ENCODE measurements at places on chromosomes 2 and 18.

- DNase-seq: no peak
Observed at GRCh38 chr2:99715956-99716355, 226.1 kb upstream of the REV1 start.

GRCh38 chr18:32998285-32998684 is 225.5 kb upstream of the KLHL14 start:
- DNase-seq: no peak

- no peak for DNase-seq
Observed at GRCh38 chr2:189153619-189154018, 25.9 kb downstream of the COL5A2 start.

- DNase-seq: no peak
Observed at GRCh38 chr2:181895818-181896217, 4.3 kb downstream of the ITPRID2 start.

- DNase-seq: no peak
Observed at GRCh38 chr18:3653263-3653850, 203.4 kb downstream of the TGIF1 start.

DNA sequence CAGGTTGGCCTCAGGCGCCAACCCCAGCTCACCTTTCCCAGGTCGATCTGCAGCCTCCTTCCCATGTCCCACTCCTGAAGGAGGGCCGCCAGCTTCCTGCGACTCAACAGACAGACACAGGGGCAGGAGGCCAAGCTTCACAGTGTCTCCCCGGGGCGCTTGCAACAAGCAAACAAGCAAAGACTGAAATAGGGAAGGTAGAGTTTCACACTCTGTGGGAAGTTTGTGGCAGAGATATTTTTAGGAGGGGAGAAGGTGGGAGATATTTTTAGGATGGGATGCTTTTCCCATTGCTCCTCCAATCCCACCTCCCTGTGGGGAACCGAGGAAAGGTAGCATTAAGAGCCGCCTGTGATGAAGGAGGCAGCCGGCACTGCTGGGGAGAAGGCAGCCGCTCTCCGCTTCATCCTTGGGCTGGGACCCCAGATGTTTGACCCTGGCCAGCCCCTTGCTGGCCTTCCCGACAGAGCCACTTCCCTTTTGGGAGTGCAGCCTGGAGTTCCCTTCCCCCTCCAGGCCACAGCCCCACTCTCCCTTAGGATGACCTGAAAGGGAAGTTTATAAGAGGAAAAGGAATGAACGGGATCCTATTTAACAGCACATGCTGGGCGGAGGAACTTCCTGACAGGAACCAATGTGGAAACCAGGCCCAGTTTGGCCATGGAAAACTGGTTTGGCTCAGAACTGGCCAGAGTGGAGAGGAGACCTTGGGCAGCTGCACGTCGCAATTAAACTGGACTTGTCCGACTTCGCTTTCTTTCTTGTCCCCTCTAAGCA is 142.2 kb upstream of the SMAD2 start:
- DNase-seq: no peak

DNA sequence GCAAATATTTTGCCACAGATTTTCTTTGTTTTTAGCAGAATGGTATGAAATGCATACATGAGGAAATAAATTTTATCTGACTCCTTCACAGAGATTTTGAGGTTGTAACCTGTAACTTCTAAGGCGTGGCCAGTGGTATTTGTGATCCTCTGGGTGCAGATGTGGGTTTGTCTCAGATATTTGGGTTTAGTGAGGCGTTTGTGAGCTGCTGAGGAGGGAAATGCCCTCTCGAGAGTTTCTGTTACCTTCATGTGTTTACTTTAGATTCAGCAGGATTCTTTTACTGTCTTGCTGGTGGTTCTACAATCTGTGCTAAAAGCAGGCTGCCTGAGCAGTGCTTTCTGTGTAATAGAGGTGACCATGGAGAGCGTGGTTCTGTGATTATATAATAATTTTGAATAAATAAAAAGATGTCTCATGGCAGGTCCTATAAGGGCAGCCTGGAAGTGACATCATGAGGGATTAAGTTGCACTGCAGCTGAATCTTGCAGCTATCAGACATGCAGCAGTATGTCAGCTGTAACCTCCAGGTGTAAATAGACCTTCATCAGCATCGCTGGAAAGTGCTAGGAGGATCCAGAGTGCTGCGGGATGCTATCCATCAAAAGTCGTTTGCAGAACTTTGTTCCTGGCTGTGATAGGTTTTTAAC is 34.1 kb downstream of the TANC1 start:
- no peak for DNase-seq

DNA sequence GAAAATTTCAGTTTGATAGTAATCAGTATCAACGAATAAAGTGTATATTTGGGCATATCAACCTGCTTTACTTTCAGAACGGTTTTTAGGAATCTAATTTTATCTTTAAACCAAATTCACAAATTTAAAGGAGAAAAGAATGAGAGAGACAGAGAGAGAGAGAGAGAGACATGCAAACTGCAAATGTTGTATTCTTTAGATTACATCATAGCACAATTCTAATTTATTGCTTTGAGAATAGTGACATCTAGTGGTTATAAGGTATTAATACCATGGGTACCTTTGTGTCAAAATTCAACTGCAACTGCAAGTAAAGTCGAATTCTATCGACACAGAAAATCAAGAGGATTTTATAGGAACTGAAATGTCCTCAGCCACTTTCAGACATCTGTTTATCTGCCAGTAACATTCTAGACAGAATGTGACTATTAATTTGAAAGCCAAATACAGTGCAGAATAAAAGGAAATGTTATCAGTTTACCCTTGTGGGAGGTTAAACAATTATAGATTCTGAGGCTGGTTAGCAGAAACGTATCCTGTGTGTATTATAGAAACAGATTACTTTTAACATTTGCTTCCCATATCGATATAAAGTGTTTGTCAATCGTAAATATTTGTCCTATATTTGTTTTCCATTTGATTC is 529.8 kb upstream of the VRK2 start:
- no peak for DNase-seq

GRCh38 chr2:96525211-96525507 is 11.4 kb upstream of the ARID5A start:
- DNase-seq: no peak

DNA sequence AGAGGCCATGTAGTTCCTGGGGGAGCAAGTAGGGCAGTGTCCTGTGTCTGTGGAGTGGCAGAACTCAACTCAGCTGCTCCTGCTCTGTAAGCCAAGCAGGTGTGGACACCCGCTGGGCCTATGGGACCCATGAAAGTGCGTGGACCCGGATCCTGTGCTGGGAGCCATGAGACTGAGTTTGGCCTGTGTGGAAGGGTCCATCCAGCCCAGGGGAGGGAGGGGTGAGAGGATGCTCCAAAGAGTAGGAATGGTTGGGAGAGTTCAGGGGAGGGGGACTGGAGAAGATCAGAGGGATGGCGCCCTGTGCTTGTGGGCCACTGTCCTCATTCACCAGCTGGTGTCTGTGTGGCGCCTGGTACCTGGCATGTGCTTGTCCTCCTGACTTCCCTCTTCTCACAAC is 226.4 kb upstream of the HS6ST1 start:
- DNase-seq: no peak

DNA sequence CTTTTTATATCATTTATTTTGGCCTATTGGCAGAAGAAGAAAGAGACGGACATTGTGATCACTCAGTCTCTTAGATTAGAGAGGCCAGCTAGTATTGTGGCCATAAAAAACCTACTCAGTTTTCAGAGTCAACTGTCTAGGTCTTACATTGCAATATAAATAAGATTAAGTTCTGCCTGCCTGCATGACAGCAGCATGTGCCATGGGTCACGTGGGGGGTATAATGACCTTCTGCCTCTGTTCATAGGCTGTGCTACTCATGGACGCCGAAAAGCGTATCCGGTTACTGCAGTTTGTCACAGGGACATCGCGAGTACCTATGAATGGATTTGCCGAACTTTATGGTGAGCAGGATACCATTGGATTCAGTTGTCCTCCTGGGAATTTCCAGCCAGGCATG is 238.5 kb downstream of the ALPK2 start:
- DNase-seq: no peak

GRCh38 chr18:64707052-64707451 is 558.2 kb upstream of the LINC00305 start:
- no peak for DNase-seq

DNA sequence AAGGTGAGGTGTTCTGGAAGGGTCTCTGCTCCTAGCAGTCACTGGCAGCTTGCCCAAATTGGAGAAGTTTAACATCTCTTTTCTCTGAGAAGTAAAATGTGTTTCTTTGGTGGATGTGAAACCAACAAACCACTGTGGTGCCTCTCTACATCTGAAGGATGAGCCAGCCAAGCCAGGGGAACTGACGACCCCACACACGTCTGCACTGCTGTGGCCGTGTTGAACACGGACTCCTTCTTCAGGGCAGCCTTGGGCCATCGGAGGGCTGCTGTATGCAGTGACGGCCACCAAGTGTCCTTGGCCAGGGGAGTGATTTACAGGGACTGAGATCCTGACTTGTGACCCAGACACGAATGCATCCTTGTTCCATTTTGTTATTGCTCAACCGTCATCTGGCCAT is 207.8 kb downstream of the ACKR3 start:
- no peak for DNase-seq

DNA sequence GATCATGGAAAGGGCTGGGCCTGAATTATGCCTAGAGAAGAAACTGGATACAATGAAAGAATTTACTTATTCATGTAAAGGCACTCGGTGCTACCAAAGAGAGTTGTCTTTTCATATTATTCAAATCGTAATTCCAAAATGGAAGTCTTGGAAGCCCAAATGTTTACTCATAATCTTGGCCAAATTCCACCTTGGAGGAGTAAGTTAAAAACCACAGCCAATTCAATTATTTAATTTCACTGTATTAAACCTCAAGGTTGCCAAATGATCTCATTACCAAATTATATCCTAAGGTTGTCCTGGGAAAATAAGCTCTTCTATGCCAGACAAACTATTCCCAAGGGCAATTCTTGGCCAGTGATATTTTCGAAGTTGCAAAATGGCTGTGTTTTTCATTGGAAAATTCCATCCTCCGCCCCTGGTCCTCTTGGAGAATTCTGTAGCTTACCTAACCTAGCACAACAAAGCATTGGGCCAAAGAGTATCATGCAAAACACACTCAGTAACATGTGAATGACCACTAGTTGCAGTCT is 11.1 kb upstream of the VPS4B start:
- DNase-seq: no peak

DNA sequence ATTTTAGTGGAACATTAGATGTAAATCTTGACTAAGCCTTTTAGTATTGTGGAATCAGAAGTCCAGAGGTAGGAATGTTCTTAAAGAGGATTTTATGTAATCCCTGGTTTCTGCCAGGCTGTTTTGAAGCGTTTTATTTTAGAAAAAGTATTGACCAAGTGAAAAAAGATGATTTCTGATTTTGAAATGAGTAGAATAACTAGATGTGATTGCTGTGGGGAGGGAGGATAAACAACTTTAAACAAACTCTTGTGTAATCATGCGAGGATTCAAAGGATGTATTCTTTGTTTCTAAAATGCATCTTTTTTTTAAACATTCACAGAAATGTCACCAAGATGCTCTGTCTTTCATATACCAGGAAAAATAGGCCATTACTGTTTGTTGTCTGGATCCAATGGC is 53.9 kb downstream of the PHLPP1 start:
- DNase-seq: no peak

GRCh38 chr2:73268366-73268829 is 15.9 kb downstream of the FBXO41 start:
- no peak for DNase-seq

DNA sequence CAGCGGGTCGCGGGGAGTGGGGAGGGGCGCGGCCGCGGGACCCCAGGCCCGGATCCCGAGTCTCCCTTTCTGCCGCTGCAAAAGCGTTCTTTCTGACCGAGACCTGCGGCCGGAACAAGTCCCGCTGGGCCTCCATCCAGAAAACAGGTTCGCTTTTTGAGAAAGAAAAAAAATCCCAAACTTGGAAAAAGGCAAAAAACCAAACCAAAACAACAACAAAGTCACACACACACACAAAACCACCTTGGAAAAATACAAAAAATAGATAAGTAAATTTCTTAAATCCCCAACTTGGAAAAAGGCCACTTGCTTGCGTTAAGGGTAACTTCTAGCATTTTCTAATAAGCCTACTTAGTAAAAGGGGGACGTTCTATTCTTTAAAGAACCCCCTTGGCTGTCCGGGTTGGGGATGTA is 250 bp upstream of the CHST10 start:
- DNase-seq: no peak

DNA sequence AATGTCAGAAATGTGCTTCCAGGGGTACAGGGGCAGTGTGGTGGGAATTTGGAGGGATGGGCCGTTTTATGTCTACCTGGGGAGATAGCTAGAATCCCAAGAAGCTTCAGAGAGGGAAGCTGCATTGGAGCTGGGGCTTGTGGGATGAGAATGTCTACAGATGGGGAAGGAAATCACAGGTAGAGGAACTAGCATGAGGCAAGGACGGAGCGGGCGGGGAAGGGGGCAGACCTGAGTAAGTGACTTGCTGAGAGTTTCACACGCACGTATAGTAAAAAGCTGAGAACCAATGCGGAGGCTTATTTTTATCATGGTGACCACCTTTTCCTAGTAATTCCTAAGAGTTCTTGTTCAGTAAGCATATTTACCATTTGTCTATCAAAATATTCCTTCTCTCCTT is 6.3 kb downstream of the C2orf80 start:
- no peak for DNase-seq
